ENCODE measurements at places on chromosomes 11 and 22.

DNA sequence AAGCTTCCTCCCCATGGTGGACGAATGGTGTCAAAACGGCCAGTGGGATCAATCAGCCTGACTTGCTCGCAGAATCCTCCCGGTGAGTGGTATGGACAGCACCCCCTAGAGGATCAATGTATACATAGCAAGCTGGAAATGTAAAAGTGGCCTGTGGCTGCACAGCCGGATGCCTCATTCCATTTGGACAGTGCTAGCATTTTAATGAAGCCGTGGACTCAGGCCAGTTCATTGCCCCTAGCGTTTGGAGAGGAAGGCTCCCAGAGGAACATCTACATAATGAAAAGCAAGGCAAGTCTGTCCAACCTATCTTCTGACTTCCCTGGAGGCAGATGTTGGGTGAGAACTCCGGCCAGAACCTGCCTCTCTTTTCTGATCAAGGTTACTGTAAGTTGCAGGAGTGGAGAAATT, 942.3 kb downstream of the NTM start:
- DNase-seq = no peak

DNA sequence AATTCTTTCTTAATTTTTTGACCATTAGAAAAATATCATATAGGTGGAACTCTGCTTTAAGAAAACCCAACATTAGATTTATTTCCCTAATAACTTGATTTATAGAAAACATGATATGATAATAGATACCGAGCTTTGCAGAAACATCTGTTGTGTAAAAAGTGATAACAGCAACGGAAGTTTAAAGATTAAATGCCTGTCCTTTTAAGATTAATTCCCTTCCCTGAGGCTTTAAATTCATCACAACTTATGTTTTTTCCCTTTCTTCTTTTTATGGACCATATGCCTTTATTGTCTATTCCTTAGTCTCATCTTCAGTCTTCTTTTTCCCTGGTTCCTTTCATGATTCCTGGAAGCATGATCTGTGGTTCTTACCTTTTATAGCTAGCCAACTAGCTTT, 1.9 kb downstream of the USP47 start:
- DNase-seq = no peak

GRCh38 chr22:40290516-40290915, 55.8 kb upstream of the ADSL start:
- DNase-seq = no peak

GRCh38 chr22:41772198-41772597, 28.3 kb upstream of the CCDC134 start:
- no peak for DNase-seq

DNA sequence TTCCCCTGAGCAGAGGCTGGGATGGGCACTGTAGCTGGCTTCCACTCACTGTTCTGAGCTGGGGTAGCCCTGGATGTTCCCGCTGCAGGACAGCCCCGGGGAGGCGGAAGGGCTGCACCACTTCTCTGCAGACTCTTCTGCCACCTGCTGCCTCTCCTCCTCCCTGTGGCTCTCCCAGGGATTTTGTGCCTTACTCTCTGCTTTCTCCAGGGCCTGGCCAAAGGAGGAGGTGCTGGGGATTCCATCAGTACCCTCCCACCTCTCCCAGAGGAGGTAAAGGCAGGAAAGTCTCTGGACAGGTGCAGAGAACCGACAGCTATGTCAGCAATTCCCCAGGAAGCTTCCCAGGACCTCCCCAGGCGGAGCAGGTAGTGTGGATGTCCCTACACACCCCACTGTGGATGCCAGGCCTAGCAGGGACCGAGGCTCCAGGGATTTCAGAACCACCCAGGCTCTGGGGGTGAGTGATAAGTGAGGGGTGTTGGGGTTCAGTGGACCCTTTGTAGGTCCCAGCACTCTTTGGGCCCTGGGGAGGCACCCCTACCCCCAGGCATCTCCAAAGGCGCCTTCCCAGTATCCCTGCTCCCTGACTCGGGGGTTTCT, 11.3 kb downstream of the DUSP8 start:
- DNase-seq = no peak

DNA sequence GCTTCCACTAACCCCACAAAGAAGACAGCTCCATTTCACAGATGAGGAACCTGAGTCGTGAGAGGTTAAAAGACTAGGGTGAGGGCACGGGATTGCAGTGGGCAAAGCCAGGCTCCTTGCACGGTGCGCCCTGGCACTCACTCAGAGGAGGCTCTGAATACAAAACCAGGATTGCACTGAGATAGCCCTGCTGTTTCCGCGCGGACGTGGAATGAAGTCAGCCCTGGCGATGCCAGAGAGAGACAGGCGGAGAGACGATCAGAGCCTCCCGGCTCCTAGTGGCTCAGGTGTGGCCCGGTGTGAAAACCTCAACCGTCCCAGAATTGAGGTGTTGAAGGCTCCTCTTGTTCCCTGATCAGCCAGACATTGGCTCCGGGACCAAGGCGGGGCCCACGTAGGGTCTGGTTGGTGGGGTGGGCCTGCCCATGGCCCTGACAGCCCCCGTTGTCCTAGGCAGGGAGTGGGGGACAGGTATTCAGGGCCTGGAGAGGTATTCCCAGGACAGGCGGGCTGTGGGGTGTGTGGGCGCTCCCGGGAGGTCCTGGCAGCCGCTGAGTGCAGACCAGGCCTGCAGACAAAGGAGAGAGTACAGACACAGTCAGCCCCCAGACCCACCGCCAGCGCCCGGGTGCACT, 43.1 kb upstream of the LINC01488 start:
- DNase-seq = no peak

GRCh38 chr11:59365232-59366018, 6.7 kb downstream of the OR5AN1 start:
- no peak for DNase-seq

DNA sequence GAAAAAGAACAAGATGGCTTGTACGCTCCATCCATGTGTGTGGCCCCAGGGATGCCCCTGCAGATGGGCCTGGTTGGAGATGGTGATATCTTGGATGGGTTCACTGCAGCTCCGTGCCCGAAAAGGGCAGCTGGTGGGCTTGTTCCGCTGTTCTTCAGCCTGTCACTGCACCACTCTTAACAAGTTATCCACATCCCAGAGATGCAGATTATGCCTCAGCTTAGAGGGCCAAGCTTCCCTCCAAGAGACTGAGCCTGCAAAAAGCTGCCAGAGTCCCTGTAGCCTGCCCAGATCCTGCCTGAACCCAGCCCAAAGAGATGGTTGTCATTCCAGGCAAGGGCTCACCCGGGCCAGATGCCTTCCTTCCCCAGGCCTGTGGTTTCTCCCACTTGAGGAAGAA, 308.0 kb downstream of the OPCML start:
- DNase-seq = no peak

DNA sequence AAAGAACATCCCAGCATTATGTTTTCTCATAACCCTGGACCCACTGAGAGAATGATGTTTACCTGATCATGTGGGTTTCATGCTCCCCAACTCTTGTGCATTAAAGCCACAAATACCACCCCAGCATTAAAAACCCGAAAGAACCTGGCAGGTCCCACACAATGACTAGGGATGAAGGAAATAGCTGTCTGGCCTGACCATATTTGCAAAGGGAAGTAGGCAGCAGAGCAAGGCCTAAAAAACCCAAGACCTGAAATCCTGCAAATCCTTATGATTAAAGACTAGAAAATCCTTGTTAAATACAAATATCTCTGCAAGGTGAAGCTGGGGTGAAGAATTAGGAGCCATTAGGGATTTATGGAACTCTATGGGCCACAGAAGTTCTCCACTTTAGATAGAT, 23.7 kb downstream of the PAK1 start:
- DNase-seq = no peak

DNA sequence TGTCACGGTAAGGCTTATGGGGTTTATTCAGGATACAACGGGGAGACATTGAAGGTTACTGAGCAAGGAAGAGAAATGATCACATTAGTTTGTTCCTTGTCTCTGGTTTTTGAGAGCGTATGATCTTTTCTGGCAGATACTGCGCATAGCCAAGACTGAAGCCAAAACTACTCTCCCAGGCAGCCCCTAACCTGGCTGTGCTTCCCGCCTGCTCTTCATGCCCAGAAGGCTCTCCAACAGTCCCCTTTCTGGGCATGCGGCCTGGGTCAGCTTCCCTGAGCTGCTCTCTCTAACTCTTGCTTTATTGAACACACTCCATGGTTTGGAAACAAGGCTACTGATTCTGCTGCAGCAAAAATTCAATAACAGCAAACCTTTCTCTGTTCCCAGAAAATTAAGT, 306.6 kb downstream of the BUD13 start:
- no peak for DNase-seq

DNA sequence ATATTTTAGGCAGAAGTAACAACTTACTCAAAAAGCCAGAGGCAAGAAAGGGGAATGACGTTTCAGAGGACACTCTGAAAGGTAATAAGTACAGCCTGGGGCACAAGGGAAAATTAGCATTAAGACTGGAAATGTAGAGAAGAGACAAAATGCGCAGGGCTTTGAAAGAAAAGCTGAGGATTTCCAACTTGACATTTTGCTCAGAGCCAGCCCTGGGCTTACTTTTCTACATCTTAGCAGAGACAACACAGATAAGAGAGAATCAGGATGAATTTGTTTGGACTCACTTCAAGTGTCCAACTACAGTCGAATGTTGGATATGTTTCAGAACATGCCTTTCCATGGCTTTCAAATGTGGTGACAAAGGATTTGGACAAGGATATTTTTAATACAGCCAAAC, 808.9 kb upstream of the LUZP2 start:
- no peak for DNase-seq

GRCh38 chr11:57387289-57388030, 3.0 kb downstream of the PRG2 start:
- no peak for DNase-seq

- no peak for DNase-seq
Measured at GRCh38 chr11:119599864-119600541, 129.0 kb downstream of the NECTIN1 start.

GRCh38 chr22:47213571-47214230, 451.3 kb downstream of the TBC1D22A start:
- DNase-seq = no peak

GRCh38 chr11:133896028-133896427, 50.7 kb upstream of the SPATA19 start:
- DNase-seq = no peak

DNA sequence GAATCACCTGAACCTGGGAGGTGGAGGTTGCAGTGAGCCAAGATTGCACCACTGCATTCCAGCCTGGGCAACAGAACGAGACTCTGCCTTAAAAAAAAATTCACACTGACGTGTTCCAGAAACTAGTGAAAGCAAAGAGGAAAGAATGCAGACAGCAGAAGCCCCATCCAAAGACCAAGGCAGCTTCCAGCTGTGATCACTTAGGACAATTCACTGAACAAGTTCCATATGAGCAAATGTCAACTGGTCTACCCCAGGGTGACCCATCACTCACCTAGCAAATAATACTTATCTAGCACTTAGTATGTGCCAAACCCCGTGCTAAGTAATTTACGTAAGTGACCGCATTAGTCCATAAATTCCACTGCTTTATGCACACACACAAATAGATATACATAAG, 138.9 kb downstream of the LARGE1 start:
- DNase-seq = no peak

GRCh38 chr11:123707606-123708205, 33.8 kb downstream of the ZNF202 start:
- DNase-seq = no peak

DNA sequence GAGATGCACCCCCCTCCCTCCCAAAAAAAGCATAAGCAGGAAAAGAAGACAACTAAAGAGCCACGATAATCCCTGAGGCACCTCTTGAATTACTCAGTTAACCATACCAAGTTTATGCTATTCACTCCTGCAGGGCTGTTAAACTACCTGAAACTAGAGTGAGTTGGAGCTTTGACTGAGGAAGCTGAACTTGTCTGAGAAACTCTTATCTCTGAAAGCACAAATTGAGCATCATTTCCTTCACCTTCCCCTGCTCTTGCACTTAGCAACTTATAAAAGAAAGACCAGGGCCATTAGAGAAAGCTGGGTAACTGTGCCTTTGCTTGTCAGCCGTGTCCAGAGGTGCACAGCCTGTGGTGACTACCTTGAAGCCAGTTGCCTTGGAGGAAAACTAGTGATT, 745.6 kb downstream of the NELL1 start:
- no peak for DNase-seq

GRCh38 chr11:106076171-106076918, 802 bp downstream of the KBTBD3 start:
- no peak for DNase-seq

DNA sequence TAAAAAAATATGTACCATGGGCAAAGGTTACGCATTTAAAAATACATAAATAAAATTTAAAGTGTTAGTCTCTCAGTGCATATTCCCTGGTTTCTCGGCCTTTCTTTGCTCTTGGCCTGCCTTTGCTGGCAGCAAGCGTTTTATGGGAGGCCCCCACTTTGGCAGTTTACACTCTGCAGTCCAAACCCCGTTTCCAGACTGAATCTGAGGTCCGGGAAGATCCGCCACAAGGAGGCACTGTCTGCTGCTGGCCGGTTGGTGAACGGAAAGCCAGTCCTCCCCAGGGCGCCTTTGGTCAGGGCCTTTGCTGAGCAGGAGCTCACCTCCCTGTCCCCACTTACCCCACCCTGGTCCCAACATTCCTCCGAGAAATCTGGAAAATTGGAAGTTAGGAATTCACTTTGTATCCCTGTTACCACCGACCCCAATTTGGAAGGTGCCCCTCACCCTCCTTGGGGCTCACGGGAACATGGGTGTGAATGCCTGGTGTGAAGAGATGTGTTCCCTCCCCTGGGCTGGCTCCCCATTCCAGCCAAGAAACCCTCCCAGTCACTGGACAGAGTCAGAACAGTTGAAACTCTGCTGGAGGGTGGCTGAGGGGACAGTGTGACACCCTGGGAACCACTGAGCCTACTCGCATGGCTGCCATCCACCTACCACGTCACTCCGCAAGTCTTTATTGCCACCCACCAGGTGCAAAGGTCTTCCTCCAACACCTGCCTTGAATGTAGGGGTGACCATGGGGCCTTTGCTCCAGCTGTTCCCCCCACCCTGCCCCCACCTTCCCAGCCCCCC, 9.4 kb upstream of the SF1 start:
- no peak for DNase-seq

- no peak for DNase-seq
Measured at GRCh38 chr11:114262681-114263512, 33.3 kb upstream of the NNMT start.

- peak; percentile 91 for DNase-seq
Measured at GRCh38 chr22:31177420-31178162, 17.6 kb downstream of the RNF185 start.

DNA sequence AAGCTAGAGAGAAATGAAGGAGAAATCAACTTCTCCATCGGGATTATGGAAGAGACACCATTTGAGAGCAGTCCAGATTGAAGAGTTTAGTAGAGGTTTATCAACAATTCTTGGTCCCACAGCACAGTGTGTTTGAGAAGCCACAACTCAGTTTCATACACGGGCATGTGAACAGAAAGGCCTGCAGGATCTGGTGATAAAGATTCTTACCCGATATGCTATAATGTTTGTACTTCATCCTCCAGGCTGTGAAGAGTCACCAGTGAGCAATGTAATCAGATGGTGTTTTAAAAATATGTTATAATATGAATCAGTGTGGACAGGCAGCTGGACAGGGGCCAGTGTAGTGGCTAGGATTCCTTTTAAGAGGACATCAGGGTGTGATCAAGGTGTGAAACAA, 29.7 kb upstream of the VWA5A start:
- peak; percentile 13 for DNase-seq

All from HS-5 (cell line).